ENCODE measurements at places on chromosomes 16 and 17.

GRCh38 chr17:51427856-51428255 is 167.5 kb downstream of the UTP18 start:
- DNase-seq, result no peak

DNA sequence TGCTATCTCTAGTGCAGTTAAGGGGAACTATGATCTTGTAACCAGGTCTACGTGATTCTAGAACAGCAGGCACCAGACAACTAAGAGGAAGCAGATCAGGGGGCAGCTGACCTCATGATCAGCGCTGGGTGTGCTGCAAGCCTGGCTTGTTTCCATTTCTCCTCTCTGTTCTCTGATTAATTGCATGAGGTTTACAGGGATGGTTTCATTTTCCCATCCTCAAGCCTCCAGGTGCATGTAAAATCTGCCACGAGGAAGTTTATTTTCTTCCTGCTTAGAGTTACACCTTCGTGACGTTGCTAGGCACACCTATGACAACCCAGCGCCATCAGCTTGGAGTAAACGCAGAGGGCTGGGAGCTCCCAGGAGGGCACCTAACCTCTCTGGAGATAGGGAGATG is 4.3 kb upstream of the NUPR1 start:
- DNase-seq, result no peak

GRCh38 chr17:69466451-69466850 is 52.0 kb downstream of the MAP2K6 start:
- no peak for DNase-seq

DNA sequence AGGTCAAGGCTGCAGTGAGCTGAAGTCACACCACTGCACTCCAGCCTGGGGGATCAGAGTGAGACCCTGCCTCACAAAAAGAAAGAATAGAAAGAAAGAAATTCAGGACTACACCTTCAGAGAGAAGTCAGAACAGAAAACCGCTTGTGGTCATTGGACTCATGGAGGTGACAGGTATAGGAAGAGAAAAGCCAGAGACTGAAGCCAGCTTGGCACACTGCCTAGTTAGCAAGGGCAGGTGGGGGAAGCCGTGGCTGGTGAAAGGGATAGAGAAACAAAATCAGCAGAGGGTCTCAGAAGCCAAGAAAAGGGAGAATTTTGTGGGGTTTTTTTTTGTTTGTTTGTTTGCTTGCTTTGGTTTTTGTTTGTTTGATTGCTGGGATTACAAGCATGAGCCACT is 32.9 kb upstream of the SKAP1 start:
- DNase-seq, result no peak

GRCh38 chr17:1515640-1516387 is 598 bp downstream of the INPP5K start:
- peak; percentile 69 for DNase-seq

GRCh38 chr17:80002070-80002641 is 33.5 kb downstream of the TBC1D16 start:
- no peak for DNase-seq

DNA sequence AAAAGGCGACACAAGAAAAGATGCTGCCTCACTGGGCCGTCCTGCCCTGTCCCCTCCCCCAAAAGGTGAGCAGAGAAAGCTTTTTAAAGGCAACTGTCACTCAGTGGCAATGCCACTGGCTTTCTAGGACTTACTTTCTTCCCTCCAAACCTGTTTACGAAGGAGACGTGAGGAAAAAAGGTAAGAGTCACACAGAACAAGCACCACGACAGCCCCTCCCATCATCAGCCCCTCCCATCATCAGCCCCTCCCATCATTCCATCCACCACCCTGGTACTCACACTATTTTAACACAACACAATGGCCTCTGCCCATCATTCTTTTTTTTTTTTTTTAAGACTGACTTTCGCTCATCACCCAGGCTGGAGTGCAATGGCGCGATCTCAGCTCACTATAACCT is 77.1 kb downstream of the NXN start:
- DNase-seq, result no peak

DNA sequence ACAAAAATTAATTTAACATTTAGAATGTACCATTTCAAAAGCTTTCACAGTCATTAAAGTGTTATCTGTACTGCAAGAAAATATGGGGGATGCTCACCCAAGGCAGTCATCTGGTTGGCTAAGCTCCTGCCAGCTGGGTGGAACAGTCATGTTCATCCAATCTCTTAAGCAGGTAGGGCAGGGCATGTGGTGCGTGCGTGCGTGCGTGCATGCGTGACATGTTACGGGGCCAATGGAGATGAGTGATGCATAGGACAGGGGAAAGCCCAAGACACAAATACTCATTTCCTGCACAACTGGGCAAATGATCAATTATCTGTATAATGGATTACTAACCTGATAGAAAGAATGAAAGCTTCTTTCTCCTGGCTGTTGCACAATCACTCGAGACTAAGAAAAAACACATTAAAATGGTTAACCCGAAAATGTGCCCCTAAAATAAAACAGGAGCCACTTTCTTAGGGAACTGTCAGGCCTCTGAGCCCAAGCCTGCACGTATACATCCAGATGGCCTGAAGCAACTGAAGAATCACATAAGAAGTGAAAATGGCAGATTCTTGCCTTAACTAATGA is 104.4 kb downstream of the MYO1D start:
- no peak for DNase-seq

- peak; percentile 66 for DNase-seq
Measured at GRCh38 chr17:27551701-27552248, 79.2 kb upstream of the LGALS9 start.

DNA sequence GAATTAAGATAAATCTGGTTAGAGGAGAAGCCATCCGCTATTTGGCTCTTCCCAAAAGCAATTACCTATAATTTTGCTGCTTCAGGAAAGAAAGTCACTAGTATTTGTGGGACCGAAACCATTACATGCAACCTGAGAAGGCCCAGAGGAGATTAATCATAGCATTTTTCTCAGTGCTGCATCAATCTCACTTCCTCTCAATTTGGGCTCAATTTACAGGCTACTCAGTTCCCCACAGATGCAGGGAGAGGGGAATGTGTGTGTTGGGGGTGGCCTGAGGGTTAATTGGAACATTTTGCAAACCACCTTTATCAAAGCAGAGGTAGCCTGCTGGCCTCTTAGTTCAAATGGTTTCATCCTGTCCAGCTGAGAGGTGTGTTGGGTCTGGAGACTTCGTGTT is 394.7 kb upstream of the ASIC2 start:
- no peak for DNase-seq

GRCh38 chr16:2785101-2785991 is 2.0 kb downstream of the PRSS33 start:
- no peak for DNase-seq

DNA sequence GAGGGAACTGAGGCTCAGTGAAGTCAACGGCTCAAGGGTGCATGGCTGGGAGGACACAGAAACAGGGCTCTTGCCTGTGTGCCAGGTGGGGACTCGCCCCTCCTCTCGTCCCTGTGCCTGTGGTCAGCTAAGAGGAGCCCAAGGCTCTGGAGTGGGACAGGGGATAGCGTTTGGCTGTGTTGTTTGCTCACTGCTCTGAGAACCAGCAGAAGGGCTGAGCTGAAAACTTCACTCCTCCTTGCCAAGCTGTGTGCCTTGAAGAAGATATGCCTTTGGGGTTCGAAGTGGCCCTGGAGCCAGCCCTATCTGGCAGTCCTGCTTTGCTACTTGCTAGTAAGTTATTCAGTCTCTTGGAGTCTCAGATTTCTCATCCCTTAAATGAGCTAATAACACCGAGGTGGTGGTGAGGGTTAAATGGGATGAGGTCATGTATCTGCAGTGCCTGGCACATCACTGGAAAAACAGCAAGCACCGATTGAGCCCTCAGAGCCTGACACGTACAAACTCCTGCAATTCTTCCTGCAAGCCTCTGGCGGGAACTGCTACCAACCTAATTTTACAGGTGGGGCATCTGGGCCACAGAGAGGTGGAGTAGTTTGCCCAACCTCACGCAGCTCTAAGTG is 17.7 kb downstream of the FOXL1 start:
- DNase-seq, result no peak

GRCh38 chr17:19678581-19679453 is 30.3 kb downstream of the ALDH3A2 start:
- no peak for DNase-seq

GRCh38 chr17:57210224-57210553 is 46.1 kb upstream of the MSI2 start:
- DNase-seq, result no peak

DNA sequence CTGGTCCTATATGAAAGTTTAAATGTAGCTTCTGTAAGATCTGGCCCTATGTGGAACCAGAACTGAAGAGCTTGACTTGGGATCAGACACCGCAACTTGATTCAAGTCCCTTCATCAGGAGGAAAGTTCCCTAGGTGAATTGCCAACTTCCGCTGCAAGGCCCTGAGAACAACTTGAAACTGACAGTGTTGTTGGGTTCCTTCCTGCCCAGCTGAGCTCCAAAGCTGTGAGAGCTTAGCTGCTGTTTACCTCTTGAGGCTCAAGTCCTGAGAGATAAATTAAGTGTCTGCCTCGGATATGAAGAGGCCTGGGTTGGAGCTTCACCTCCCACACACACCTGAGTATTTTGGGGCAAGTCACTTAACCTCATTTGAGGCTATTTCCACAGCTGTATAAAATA is 44.7 kb downstream of the REXO5 start:
- no peak for DNase-seq

DNA sequence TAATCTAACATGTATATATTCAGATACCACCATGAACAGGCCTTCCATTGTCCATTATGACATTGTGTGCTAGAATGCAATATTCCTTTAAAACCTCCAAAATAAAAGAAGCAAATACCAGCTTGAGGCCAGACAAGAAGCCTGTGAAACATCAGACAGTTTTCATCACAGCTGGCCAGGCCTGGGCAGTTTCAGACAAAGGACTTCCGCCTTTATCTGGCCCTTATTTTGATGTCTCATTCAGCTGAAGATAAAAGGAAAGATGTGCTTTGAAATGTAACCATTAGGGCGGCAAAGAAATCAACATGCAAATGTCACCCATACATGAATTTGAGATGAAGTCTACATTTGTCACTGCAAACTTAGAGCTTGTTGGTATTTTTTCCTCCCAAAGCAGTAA is 737.5 kb downstream of the KCNJ2 start:
- DNase-seq, result no peak

GRCh38 chr16:77344341-77344740 is 90.5 kb downstream of the ADAMTS18 start:
- DNase-seq, result no peak

DNA sequence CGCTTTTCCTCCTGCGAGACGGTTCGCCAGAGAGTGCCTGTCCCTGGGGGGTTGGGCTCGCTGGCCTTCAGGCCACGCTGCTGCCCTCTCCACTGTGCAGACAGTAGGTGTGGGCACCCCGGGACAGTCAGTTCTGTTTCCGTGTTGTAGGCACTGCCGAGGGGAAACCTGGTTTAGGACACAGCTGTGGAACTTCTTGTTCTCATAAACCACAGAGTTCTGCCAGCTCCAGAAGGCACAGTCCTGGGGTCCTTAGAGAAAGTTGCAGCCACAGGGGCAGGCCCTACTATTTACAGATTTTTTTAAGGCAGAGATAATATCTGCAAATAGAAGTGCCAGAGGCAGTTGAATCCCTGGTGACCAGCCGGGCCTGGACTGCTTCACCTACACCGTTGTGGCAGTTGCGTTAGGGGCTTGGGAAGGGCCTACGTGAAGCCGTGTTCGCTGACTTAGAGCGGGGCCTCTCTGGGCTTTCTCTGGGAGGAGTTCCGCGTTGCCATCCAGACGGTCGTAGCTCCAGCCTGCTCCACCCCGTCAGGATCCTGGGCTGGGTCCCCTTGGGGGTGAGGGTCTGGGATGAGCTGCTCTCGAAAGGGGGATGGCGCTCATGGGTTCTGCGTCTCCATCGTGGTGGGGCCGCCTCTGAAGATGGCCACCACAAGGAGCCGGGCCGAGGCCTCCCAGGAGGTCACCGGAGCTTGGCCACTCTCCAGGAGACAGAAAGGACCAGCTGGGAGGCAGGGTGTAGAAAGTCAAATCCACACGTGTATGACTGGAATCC is 126.3 kb downstream of the BANP start:
- DNase-seq, result no peak

DNA sequence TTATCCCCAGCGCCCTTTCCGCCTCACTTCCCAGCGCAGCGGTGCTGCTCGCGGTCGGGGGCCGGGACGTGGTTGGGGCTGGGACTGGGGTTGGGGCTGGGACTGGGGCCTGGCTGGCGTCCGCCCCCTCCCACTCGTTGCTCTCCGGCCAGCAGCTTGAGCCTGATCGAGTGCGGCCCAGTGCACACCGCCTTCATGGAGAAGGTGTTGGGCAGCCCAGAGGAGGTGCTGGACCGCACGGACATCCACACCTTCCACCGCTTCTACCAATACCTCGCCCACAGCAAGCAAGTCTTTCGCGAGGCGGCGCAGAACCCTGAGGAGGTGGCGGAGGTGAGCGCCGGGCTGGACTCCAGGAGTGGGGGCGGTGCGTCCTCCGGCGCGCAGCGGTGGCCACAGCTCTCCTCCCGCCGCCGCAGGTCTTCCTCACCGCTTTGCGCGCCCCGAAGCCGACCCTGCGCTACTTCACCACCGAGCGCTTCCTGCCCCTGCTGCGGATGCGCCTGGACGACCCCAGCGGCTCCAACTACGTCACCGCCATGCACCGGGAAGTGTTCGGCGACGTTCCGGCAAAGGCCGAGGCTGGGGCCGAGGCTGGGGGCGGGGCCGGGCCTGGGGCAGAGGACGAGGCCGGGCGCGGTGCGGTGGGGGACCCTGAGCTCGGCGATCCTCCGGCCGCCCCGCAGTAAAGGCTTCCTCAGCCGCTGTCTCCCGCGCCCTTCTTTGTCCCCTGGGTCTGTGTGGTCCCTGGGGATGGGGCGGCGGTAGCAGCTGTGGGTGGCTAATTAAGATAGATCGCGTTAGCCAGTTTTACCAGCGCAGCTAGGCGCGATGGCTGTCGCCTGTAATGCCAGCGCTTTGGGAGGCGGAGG is 1.8 kb downstream of the HSD17B1 start:
- peak; percentile 83 for DNase-seq

DNA sequence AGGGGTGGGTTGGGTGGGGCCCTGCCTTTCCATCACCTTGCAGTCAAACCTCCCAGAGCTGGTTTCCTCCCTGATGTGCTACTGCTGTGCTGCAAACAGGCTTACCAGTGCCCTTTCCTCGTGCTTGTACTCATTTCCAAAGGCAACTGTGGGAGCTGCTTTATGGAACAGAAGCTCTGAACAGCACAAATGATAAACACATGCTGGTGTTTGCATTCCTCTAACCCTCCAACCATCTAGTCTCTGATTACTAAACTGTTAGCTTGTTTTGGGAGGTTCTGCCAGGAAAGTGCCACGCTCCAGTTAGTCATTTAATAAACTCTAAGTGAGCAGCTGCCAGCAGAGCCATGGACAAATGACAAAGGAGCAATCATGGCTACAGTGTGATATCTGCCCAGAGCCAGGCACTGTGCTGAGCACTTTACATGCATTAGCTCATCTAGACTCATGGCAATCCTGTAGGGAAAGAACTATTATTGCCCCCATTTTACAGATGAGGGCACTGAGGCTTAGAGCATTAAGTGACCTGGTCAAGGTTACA is 110.4 kb downstream of the VAT1L start:
- no peak for DNase-seq

All from HuH-7.5 (cell line).